Ovary (tissue), 10 donors: ENCODE measurements at places on chromosomes 6 and 20. TPM values are rescaled to one million over a fixed set of nuclear protein-coding genes. Genes with fewer than 3 reads are reported as not detected.

DNA sequence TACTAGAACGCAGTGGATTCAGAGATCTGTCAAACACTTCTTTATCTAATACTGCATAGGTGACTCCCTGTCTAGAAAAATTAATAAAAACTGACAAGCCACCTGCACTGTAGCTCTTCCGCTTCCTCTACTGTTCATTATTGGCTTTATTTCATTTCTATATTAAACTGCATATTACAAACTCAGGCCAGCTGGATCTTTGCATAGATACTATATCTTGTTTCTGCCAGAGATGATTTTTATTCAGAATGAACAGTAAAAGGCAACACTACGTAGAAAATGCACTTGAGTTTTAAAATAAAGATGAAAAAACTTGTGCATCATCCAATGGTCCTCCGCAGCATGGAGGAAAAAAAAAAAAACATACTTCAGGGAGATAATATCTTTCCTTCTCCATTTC is 508.3 kb downstream of the PRKN start:
- no peak overlapping the region for H3K27ac ChIP-seq
- no peak overlapping the region for H3K4me3 ChIP-seq
- DNase-seq, result no peak
- H3K36me3 ChIP-seq, result no peaks in the 10 kb centered on the region

- no peak overlapping the region for H3K27ac ChIP-seq
- H3K4me3 ChIP-seq, result no peak overlapping the region
- no peaks in the 10 kb centered on the region for H3K4me1 ChIP-seq
- no peaks in the 10 kb centered on the region for H3K36me3 ChIP-seq
- DNase-seq, result no peak
These were observed 25.3 kb upstream of the HECA start for GRCh38 chr6:139109558-139109957.

DNA sequence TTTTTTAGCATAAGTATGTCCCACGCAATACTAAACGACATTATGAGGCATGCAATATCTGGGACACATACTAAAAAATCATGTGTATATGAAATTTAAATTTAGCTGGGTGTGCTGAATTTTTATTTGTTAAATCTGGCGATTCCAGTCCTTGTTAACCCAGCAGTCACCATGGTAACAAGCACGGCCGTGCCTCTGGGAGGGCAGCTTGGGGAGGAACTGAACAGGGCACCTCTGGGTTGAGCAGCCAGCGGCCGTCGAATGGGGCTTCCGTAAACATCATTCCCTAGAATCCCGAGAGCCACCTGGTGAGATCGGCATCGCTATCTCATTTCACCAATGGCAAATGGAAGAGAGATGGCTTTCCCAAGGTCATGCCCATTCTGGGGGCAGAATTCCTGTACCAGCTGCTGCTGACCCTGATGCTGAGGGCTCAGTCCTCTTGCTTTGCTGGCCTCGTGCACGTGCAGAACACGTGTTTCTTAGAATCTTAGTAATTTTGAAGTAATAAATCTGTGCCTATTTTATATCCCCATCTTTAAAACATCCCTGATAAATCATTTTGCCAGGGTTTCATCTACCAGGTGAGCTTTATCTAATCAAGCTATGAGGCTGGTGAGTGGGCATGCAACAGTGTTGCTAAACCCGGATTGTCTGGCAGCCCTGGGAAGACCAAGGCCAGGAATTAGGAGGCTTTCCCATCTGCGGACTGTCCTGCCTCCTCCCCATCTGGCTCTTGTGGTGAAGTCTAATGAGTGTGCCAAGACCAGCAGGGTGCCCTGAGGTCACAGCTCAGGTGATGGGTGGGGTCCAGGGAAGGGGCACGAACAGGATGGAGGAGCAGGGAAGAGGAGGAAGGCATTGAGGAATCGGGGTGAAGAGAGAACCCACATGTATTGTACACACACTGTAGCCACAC is 85.1 kb downstream of the AGPAT4 start:
- no peak for DNase-seq
- no peaks in the 10 kb centered on the region for H3K4me1 ChIP-seq
- H3K27me3 ChIP-seq, result no peaks in the 10 kb centered on the region
- no peaks in the 10 kb centered on the region for H3K36me3 ChIP-seq

Gene PLN
- total RNA-seq, result 4.8 TPM

Gene NFATC2
- 4.3 TPM for total RNA-seq
